ENCODE measurements at places on chromosomes 1 and 21.

GRCh38 chr1:153548722-153549688 lies at the start of gene S100A3:
Gene S100A3 (minus strand): TSS chr1:153549258. CDS start chr1:153548485, 773 bp downstream.
- no peak for DNase-seq

- DNase-seq: no peak
Observed at GRCh38 chr1:54323324-54323739, 82.9 kb downstream of the SSBP3 start.

DNA sequence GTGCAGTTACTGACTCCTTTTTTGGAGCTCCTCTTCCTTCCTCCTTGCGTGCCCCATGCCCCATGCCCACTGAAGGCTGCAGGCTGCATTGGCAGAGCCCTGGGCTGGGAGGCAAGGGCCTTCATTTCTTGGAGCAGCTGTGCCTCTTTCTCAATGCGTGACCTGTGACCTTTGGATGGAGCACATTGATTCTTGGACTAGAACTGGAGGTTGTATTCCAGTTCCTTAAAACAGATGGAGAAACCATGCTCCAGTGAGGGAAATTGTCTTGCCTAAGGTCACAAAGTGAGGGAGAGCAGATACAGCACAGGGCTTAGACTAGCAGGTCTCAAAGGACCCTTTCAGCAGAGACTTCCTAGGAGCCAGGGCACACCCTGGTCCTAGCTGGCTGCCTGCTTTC lies 9.0 kb downstream of the TMEM269 start:
- DNase-seq: no peak

DNA sequence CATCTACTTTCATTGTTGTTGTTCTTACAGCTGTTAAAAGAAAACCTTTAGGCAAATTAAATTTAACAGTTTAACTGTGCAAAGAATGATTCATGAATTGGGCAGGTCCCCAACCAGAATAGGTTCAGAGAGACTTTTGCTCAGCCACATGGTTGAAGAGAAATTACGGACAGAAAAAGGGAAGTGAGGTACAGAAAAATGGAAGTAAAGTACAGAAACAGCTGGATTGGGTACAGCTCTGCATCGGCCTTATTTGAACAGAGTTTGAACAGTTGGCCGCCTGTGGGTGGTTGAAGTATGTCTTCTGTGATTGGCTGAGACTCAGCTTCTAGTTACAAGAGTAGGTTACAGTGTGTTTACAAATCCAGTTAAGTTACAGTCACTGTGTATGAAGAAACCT lies 210.1 kb downstream of the FGGY start:
- DNase-seq: peak; percentile 74

- DNase-seq: no peak
Observed at GRCh38 chr1:56520016-56520601, 59.3 kb downstream of the PLPP3 start.

- DNase-seq: peak; percentile 34
Observed at GRCh38 chr1:192702212-192702902, 66.4 kb downstream of the RGS13 start.

- DNase-seq: peak; percentile 39
Observed at GRCh38 chr1:186785503-186785902, 43.2 kb upstream of the PLA2G4A start.

- no peak for DNase-seq
Observed at GRCh38 chr1:153347856-153348255, 785 bp downstream of the PGLYRP4 start.

DNA sequence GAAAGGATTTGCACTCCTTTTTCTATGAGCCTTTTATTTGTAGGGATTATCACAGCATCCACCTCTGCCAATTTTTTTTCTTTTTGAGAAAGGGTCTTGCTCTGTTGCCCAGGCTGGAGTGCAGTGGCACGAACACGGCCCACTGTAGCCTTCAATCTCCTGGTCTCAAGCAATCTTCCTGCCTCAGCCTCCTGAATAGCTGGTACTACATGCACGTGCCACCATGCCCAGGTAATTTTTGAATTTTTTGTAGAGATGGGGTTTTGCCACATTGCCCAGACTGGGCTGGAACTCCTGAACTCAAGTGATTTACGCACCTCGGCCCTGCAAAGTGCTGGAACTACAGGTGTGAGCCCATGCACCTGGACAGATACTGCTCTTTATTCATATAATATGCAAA lies 2.1 kb downstream of the SAMSN1 start:
- peak; percentile 57 for DNase-seq

DNA sequence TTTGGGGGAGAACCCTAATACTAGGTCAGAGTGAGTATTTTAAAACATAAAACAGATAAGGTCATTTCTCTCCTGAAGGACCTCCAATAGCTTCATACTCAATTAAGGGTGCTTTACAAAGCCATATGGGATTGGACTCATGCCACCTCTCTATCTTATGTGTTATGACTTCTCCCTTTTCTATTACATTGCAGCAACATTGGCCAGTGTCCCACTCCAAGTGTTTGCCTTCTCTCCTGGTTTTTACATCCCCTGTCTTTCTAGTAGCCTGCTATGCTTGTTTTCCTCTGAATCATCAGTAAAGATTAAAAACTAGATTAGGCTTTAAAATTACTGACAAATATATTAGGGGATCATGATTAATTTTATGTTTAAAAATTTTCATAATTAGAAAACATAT lies 66.6 kb downstream of the SCMH1 start:
- DNase-seq: no peak

DNA sequence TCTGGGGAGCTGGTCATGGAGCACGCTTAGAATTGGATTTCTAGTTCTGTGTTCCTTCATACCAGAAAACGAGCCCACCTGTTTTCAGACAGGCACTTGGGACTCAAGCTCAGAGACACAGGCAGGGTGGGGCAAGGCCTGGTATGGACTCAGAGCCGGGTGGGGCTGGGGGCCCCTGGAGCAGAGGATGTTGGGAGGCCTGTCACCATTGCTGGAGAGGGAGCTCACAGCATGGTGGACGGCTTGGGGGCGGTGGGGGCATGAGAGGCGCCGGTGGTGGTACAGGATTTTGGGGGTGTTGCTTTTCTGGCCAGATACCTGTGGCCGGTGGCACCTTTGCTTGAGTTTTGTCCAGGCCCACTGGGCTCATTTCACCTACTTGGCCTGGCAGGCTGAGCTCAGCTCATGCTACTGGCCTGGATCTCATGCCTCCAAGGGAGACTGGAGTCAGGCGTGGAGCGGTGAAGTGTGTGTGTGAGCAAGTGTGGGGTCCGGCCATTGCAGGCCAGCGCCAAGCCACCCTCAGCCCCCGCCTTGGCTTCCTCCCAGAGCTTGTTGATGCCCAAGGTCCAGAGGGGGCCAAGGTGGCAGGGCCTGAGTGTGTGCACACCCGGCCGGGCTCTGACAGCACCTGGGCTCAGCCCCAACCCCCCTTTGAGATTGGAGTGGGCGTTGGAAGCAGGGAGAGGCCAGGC lies 8.7 kb downstream of the SLX9 start:
- no peak for DNase-seq

GRCh38 chr1:106980121-106980520 lies 76.4 kb upstream of the PRMT6 start:
- no peak for DNase-seq

DNA sequence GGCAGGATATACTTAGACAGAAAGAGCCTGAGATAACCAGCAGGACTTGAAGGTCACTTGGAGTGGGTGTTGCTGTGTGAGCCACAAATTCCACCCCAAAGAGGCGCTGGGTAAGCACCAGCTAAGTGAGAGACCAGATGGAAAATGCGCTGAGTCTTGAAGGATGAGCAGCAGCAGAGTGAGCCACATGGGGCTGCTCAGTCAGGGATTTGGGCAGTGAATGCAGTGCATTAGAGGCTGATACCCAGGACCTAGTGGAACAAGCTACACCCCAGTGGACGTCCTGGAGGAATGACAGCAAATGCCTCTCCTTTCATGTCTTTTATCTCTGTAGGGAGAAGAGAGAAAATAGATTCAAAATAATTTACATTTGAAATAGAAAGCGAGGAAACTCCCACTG lies 11.3 kb downstream of the GRIK1 start:
- no peak for DNase-seq

- DNase-seq: peak; percentile 83
Observed at GRCh38 chr1:89125240-89125912, 538 bp downstream of the GBP2 start.

DNA sequence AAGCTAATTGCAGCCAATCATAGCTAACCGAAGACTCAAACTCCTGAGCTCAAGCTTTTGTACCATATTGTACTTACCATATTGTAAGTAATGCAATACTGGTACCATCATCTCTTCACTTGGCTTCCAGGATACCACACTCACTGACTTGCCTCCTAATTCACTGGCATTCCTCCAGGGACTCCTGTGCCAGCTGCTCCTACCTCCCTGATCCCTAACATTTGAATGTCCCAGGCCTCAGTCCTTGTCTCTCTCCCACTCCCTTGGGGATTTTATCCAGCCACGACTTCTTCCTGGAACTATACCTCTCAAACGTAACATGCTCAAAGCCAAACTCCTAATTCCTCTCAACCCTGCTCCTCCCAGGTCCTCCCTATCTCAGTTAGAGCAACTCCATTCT lies 33.8 kb downstream of the USP48 start:
- no peak for DNase-seq

DNA sequence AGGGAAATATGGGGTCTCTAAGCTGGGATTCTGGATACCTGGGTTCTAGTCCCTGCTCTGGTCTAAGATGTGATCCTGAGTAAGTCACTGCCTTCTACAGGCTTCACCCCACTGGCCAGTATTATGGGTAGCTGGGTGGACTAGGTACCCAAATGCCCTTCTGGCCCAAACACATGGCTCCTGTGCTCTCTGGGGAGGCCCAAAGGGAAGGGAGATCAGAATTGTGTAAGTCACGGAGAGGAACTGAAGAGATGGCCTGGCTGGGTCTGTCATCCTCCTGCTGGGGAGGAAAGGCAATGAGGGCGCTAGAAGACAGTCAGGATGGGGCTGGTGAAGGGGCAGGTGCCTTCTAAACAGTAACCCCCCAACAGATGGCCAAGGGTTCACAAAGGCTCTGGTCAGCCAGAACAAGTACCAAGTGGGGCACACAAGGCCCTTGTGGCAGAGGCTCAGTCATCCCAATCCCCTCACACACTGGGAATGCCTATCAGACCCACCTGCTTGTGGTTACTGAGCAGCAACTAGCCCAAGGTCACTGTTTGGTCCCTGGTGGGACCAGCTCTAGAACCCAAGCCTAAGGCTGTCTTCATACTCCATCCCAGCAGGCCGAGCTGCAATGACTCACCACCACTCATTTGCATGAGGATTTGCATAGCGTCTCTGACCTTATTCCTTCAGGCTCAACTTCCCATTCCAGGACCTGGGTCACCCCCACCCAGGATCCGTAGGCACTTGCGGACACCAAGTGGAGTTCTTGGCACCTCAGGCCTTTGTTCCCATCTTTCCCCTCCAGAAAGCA lies 9.2 kb downstream of the MEF2D start:
- no peak for DNase-seq

DNA sequence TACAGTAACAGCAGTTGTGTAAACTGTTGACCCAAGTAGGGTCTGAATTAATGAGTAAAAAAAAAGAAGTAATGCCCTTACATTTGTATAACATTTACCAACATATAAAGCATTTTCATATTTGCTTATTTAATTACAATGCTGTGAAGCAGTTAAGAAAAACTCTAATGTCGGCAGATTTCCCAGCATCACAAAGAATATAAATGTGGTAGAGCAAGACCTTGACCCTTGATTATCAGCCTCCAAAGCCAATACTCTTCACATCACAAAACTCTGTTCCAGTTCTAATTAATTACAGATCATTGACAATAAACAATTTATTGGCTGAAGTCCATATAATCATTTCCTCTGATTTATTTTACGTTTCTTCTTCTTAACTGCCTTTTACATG lies 130.2 kb downstream of the DUSP10 start:
- no peak for DNase-seq

- DNase-seq: no peak
Observed at GRCh38 chr1:22772014-22772413, 61.4 kb downstream of the EPHB2 start.

DNA sequence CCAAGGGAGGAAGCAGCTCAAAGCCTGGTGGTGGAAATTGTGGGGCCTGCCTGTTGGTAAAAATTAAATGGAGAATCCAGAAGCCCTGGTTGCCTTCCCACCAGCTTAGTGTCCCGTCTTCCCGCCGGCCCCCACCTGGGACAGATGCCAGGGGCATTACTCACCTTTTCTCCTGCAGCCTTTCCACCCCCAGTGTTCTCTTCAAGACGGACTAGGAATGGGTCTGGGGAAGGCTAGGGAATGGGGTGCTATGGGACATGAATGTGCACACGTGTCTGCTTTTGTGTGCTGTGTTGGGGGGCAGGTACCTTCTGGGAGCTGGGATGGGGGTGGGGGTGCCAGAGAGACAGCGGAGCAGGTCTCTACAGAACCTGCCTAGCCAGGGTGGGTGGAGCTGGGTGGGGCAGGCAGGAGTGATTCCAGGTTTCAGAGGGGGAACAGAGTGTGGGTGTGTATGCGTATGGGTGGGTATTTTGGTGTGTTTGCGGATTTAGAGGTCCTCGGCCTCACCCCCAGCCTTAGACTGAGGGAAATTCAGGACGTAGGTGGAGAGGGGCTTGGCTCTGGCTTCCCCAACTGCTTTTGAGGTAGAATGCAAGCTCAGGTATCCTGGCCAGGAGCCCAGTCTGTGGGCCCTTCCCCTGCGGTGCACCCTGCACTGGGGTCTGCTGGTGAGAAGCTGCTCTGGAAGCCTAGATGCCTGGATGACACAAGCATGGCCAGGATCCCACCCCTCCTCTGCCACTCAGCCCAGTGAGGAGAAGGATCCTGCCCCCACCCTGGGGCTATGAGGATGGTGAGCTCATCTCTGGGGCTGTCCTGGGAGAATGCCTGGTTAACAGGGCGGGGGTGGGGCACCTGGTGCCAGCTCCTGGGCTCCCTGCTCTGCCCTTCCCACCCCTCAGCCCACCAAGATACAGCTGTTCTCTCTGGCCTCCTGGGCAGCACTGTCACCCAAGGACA lies 7.8 kb downstream of the VANGL2 start:
- DNase-seq: no peak

DNA sequence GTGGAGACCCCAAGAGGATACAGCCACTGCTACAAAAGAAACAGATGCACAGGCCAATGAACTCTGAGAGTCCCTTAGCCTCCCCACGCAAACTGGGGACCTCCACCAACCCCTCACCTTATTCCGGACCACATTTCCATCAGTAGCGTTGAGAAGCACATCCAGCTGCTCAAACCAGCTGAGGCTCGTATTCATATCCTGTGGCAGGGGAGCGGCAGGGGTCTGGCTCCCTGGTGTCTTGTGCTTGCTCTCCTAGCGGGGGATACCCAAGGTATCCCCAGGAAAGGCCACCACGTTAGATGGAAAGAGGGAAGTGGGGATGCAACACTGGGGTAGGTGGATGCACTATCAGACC lies 481 bp downstream of the CCDC163 start:
- no peak for DNase-seq

- DNase-seq: peak; percentile 61
Observed at GRCh38 chr21:34022627-34023335, 50.6 kb upstream of the MRPS6 start.

DNA sequence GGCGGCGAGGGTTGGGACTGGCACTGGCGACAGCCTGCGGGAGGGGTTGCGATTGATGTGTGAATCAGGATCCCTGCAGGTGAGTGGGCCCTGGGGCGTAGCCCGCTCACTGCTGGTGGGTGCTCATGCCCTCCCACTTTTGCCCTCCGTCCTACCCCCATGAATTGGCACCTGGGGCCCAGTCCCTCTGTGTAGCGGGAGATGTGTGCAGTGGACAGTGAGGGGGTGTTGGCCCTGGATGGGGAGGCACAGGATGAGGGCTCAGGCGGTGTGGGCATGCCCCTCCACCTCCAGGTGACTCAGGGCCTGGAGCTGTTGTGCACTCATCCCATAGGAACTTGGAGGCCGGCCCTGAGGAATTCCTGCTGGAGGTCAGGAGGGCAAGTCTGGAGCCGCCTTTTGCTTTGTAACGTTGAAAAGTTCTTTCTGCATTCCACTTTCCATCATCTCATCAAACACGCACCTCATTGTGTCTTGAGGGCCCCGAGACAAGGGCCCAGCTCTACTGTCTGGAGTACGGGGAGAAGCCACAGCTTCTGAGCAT lies 3.0 kb downstream of the PEAR1 start:
- DNase-seq: no peak
